IPS DF 6.9 (cell line): ENCODE measurements at places on chromosomes 1 and 21.

DNA sequence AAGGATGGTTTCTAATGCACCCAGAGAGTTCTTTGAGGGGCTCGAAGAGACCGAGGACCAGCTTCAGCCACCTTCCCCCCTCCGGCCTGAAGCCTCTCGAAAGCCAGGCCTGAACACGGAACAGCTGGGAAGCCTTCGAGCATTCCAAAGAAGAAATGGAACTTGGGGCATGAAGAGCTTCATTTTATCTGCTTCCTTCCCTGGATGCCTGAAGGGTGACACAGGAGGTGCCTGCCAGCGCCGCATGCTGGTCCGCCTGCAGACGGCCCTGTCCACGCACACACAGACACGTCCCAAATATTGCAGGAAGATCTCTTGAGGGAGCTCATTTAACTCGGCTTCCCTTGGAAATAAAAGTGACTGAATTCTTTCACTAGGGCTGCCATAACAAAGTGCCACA, 73.7 kb downstream of the TOMM20 start:
- DNase-seq, result no peak

GRCh38 chr1:155169541-155169940, 3.6 kb downstream of the KRTCAP2 start:
- no peak for DNase-seq

- DNase-seq, result no peak
Measured at GRCh38 chr1:162984699-162985098, 84.5 kb upstream of the RGS4 start.

DNA sequence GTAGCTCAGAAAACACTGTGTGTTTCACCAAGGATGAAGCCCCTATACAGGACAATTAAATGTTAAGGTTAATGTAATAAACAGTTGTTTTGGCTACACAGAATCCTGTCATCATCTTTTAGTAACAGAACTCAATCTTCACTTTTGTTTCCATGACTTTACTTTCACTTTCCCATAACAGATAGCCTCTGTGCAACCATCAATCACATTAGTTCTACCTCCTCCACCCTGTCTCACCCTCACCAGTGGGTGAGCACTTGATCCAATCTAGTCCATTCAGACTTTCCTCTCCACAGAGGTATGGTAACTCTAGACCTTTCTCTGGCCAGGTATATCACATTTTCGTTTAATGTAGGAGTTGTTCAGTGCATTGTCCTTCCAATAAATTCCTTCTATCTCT, 1018.5 kb downstream of the ADGRL2 start:
- DNase-seq, result no peak

DNA sequence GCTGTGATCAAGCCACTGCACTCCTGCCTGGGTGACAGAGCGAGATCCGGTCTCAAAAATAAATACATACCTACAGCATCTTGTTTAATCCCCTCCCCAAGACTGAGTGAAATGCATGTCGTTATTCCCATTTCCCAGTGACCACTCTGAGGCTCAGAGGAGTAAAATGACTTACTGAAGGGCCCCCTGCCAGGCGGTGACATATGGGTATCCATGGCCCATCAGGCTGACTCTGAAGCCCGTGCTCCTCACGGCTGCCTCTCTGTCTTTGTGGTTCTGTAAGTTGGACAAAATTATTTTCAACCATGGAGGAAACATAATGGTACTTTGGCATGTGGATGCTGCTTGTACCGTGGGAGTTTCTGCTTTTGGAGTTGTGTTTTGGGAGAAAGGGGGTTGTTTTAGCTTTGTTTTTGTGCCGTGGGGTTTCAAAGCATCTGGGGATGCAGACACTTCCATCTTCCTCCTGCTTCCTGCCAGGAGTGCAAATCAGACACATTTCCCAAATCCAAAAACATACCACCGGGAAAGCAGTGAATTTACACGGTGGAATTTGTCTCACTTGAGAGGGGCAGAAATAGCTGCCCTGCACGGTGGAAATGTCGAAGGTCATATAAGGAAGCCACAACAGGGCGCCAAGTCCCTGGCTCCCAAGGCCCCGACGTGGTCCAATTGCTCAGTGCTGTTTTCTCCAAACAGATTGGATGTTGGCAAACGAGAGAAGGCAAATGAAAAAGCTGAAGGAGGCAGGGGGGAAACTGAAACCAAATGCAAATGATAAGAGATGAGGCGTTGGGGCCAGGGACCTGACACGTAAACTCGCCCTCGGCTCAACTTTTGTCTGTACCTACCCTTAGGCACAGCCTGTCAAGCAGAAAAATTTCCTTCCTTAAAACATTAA, 17.1 kb upstream of the PINK1 start:
- no peak for DNase-seq

DNA sequence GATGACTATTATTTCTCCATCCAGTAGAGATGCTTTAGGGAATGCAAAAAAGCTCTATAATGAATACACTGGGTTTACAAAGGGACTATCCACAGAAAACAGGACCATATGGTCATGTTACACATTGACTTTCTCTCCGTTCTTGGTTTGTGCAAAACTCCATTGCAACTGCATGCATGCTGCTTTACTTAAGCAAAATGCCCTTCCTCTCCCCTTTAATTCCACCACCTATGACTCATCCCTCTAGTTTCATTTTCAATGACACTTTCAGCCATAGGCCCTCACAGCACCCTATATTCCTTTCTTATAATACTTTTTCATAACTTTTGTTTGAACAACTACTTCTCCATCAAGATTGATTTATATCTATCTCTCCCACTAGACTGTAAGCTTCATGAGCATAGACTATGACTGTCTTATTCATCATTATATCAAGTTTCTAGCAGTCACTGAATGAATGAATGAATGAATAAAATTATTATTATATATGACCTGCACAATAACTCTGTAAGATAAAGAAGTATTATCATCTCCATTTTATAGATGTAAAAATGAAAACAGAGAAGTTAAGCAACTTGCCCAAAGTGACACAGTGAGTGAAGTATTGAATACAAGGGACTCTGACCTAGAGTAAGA, 248.9 kb downstream of the PLPP3 start:
- no peak for DNase-seq

DNA sequence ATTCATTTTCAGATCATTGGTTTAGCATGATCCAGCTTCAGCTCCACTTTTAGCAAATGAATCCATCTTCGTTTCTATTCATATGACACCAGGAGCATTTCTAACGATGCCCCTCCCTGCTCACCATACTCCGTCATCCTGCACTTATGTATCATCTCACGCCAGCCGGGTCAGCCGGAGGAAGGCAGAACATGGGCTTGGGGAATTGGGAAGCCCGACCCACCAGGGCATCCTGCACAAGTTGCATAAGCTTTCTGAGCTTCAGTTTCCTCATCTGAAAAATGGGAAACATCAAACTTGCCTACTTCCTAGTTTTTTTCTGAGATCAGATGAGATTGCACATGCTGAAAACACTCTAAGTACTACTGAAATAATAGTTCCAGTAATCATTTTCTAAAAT, 194.7 kb downstream of the AK5 start:
- DNase-seq, result no peak

GRCh38 chr1:56377431-56377830, 201.9 kb downstream of the PLPP3 start:
- DNase-seq, result no peak

GRCh38 chr1:245036102-245036501, 118.7 kb upstream of the KIF26B start:
- no peak for DNase-seq

DNA sequence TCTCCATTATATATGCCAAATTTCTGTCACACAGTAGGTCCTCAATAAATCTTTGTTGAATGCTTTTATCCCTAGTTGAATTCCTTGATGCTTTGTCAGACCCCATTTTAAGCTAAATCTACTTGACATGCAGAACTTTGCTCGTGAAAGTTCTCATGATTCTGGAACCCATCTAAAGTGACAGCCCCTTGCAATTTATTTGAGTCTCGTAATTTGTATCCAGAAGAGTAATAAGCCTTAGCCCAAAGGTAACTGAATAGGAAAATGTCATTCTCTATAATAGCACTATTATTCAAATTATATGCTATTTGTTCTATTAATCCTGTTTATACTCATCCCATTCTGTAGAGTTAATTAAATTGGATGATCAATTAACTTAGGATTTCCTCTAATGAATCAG, 466.6 kb upstream of the OLFM3 start:
- no peak for DNase-seq

DNA sequence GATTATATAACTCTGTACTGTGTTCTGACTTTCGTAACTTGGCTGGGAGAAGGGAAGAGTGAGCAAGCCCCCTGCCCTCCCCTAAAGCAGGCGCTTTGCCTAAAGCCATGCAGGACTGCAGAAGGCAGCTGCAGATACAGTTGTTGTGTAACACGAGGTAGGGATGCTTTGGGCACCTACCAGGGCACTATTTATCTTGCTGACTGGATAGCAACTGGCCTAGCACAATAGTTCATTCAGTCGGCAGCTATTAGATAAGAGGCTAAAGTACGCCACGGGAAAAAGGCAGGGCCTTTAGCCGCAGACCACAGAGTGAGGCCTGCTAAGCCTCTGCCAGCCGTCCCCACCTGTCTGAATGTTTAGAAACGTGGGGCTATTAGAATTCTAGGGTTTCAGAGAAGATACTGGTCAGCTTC, 80.9 kb downstream of the TTC3 start:
- no peak for DNase-seq

GRCh38 chr1:160117709-160118183, 2.2 kb downstream of the ATP1A2 start:
- DNase-seq, result no peak

GRCh38 chr1:198829944-198830343, 191.1 kb downstream of the PTPRC start:
- peak; percentile 13 for DNase-seq

DNA sequence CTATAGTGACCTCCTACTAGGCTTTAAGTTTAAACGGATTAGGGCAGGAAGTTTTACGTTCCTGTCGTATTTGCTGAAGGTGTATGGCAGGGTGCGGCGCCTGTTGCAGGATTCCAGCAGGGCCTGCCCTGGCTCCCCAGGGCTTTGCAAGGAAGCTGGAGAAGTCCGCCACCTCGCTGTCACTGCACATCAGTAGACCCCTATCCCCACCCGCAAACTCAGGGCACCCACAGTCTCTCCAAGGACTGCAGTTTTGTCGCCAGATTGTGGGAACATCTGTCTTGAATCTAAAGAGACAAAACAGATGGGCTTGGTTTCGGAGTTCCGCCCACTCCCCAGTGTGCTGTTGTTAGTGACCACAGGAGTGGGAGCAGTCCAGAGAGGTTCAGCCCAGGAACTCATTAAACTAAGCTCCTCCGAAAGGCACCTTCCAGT, 110.8 kb downstream of the CDC7 start:
- DNase-seq, result no peak

DNA sequence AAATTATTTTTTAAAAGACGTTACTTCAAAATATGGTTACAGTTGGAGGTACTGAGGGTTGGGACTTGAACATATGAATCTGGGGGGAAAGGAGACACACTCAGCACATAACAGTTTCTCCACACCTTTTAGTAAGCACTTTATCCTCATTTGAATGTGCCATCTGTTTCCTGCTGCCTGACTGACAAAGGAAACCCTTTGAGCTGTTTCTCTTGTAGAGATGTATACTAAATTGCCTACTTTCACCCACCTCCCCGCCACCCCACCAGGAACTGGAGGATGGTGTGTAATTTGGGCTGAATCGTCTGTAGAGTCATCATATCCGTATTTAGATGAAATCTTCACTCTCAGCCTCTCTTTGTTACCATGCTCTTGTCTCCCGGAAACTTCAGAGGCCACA, 108.1 kb downstream of the KAZN start:
- DNase-seq, result no peak

DNA sequence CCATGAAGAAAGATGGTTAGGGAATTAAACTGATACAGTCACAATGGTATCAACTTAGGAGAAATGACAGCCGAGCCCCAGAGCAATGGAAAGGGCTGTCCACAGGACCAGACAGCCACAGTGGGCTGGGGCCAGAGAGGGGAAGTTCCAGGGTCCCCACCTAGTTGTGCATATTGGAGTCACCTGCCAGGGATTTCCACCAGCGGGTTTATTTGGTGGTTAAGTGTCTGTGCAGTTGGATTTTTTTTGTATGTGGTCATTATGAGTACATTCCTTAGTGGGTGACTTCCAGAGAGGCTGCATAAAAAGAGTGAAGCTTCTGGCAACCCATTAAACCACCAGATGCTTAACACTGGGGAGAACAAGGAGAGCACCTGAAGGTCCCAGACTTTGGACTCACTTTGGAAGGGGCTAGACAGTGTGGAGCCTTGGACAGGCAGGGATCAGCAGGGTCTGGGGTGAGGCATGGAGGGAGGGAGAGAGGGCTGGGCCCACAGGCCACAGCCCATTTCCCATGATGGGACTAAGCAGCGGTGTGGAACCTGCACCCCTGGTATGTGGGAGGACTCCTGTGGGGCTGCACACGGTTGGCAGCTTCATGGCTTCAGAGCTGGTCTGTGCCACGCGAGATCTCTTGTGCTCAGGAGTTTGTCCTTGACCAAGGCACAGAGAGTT, 7.8 kb upstream of the PTTG1IP start:
- no peak for DNase-seq

- DNase-seq, result no peak
Measured at GRCh38 chr1:243645281-243645680, 204.8 kb downstream of the AKT3 start.

- no peak for DNase-seq
Measured at GRCh38 chr1:205701891-205702290, 21.6 kb upstream of the SLC45A3 start.

DNA sequence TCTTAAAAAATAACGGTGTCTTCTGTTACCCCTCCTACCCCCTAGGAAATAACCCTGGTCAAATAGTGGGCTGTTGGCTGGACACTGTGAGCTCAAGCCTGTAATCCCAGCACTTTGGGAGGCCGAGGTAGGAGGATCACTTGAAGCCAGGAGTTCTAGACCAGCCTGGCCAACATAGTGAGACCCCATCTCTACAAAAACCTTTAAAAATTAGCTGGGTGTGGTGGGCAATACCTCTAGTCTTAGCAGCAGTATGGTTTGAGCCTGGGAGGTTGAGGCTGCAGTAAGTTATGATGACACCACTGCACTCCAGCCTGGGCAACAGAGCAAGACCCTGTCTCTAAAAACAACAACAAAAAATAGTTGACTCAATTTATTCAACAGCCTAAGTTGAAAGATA, 453.7 kb downstream of the SIPA1L2 start:
- no peak for DNase-seq

- DNase-seq, result no peak
Measured at GRCh38 chr1:26477446-26478152, 5.4 kb downstream of the HMGN2 start.

DNA sequence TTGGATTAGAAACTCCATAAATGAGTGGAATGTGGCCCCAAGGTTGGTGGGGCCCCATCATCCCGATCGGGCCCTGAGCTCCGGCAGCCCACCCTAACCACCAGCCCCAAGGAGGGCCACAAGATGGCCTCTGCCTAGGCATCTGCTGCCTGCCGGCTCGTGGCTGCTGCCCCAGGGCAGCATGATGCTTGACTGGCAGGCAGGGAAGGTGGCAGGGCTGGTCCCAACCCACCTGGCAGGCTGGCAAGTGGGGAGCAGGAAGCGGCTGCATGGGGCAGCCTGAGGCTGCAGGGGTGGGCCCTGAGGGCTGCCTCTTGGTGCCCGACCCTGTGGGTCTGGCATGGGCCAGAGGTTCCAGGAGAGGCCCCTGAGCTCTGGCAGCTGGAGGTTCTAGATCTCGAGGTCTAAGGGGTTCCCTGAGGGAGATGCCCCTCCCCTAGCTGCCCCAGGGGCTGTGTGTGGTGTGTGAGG, 760 bp upstream of the GJC2 start:
- DNase-seq, result no peak

GRCh38 chr1:18429654-18430053, 51.1 kb upstream of the KLHDC7A start:
- no peak for DNase-seq
